ENCODE measurements at places on chromosomes 1 and 21.

GRCh38 chr1:30596891-30597290 is 126.5 kb downstream of the MATN1 start:
- DNase-seq, result no peak

DNA sequence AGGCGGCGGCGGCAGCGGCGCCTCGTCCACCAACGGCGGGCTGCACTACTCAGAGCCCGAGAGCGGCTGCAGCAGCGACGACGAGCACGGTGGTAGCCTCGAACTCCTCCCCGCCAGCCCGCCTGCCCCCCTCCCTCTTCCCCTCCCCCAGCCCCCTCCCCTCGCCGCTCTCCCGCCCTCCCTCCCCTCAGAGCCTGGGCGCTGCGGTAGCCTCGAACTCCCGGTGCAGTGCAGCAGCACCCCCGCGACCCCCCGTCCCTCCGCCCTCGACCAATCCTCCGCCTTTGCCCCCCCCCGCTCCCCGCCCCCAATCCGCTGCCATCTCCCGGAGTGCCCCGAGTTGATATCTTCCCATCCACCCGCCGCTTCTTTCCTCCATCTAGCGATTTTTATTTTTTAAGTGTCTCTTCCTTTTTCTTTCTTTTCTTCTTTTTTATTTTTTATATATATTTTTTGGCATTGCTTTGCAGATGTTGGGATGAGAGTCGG is 516 bp downstream of the RCOR3 start:
- no peak for DNase-seq

- no peak for DNase-seq
Observed at GRCh38 chr1:86207323-86207722, 50.8 kb upstream of the COL24A1 start.

GRCh38 chr1:183191833-183192232 is 5.8 kb downstream of the LAMC2 start:
- no peak for DNase-seq

GRCh38 chr1:42379794-42380585 is 602 bp upstream of the RIMKLA start:
- DNase-seq, result peak; percentile 6

DNA sequence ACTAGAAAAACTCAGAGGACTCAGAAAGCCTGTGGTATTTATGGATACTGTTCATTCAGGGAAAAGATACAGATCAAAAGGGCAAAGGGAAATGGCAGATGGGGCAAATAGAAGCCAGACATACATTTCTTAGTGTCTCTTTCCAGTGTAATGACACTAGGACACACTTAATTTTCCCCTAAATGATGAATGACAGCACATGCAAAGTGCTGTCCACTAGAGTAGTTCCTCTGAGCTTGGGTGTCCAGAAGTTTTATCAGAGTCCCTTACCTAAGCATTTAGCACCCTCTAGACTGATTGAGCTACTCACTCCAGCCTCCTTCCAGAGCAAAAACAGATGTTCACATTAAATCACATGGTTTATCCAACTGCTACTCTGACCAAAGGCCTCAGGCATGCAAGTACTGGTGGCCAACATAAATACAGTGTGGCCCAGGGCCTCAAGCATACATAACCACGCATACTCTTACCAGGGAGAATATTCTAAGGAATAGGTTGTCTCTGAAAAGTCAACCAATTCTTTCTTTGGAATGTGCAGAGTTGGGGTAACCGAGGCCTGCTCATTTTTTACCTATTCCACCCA is 166.9 kb downstream of the NCAM2 start:
- no peak for DNase-seq

DNA sequence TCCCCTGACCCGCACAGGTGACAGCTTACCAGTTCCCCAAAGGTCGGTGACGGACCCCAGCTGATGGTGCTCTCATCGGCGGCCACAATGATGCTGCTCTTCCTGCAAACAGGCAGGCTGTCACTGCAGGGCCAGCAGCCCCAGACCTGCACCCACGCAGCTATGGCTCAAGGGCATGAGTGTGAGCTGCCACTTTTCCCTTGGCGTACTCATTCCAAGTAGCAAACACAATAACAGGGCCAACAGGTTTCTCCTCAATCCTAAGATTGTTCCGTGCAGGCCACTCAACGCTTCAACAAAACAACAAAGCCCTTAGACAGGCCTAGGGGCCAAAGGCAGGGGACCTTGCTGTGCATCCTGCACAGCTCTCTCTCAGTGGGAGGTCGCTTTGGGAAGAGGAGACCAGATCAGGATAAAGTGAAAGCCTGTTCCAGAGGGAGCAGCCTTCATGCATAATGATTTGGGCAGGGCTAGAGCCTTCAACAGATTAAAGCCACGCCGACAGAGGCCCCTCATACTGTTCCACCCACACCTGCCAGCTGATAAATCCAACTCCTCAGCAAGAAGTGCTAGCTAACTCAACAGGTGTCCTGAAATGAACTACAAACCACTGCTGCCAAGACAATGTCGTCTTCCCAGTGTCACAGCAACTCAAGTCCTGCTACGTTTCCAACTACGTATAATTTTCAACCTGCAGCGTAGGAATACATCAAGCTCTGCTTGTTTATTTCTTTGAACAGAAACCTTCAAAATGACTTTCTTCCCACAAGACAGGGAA is 27.2 kb downstream of the RCC2 start:
- DNase-seq, result no peak

GRCh38 chr1:43381612-43382011 is 8.0 kb downstream of the MED8 start:
- DNase-seq, result no peak

- DNase-seq, result peak; percentile 61
Observed at GRCh38 chr1:227192163-227192562, 126.1 kb downstream of the CDC42BPA start.

GRCh38 chr1:213676736-213677135 is 311.0 kb upstream of the PROX1 start:
- DNase-seq, result no peak

- no peak for DNase-seq
Observed at GRCh38 chr21:25127007-25127406, 480.3 kb downstream of the MRPL39 start.

- DNase-seq, result no peak
Observed at GRCh38 chr1:246052603-246053002, 454.5 kb downstream of the SMYD3 start.

GRCh38 chr1:180519846-180520245 is 17.5 kb upstream of the ACBD6 start:
- no peak for DNase-seq

DNA sequence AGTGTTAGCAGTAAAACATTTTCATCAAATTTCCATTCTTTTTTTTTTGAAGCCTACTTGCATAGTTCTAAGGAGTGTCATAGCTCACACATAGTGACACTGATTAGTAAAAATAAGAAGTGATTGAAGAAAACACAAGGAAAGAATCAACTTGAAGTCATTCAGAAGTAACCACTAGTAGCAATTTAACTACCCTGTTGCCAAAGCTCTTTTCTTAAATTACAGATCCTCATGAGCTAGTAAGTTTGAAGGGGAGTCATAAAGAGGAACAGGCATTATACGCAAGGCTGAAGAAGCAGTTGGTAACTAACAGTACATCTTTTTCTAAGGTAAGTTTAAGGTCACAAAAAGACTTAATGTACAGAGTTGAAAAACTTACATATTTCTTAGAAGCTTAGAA is 332.2 kb downstream of the CHRM3 start:
- DNase-seq, result no peak

GRCh38 chr1:174262349-174263241 is 103.3 kb downstream of the RABGAP1L start:
- DNase-seq, result no peak

DNA sequence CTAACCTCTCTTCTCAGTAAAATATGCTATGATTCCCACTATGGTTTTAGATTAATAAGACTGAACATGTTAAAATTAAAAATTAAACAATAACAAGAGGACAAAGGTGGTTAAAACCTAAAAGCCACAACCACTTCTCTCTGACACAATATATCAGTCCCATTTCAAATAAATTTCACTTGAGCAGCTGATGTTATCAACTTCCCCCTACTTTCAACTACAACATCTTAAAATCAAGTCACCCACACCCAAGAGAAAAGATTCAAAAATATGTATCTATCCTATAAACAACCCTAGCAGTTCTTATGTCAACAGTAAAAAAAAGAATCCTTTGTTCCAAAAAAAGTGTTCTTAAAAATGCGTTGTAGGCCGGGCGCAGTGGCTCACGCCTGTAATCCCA is 7.5 kb downstream of the PUM1 start:
- DNase-seq, result no peak

DNA sequence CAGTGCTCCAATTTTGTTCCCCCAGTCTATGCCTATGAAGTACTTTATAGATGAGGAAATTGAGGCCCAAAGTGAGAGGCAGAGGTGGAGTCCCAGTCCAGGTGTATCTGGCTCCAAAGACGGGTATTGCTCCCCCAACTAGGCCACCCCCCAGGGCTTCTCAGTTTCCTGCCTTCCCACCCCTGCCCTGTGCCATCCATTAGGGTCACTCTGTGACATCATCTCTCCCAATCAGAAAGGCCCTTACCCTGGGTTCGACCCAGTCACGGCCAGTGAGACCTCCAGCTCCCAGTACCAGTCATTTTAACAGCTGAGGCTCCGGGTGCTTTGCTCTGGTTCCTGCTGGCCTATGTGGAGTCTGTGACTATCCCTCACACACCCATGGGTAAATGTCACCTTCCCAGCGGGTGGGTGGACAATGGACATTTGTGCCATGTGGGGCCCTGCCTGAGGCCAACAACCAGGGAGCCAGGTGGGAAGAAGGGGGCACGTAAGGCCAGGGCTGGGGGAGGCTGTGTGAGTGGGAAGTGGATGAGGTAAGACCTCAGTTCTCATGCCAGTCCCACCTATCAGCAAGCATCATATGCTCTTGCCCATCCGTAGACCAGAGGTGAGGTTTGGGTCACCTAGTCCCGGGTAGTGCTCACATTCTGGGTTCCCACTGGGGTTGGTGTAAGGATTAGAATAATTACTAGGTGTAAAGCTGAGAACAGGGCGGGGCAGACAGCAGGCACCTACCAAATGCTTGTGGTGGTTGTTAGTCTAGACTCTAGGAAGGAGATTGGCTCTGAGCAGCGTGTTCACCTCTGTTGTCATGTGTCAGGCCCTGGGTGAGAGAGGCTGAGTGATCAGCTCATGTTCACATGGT is 685.9 kb downstream of the MATN1 start:
- no peak for DNase-seq

DNA sequence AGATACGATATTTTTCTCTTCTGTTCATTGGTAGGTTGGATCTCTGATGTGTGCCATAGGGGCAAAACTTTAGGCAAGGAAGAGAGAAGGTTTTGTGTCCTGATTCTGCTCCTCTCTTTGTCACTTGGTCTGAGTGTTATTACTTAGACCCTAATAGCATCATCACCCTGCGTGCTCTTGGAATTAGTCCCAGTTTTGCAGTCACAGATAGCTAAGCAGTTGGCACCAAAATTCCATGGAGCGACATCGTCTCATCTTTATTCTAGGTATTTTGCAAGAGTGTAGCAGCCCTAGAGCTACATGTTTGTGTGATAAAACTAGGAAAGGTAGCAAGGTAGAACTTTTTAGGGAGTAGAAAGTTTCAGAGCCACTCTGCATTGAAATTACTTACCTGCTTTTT is 23.8 kb downstream of the PIP5K1A start:
- no peak for DNase-seq

DNA sequence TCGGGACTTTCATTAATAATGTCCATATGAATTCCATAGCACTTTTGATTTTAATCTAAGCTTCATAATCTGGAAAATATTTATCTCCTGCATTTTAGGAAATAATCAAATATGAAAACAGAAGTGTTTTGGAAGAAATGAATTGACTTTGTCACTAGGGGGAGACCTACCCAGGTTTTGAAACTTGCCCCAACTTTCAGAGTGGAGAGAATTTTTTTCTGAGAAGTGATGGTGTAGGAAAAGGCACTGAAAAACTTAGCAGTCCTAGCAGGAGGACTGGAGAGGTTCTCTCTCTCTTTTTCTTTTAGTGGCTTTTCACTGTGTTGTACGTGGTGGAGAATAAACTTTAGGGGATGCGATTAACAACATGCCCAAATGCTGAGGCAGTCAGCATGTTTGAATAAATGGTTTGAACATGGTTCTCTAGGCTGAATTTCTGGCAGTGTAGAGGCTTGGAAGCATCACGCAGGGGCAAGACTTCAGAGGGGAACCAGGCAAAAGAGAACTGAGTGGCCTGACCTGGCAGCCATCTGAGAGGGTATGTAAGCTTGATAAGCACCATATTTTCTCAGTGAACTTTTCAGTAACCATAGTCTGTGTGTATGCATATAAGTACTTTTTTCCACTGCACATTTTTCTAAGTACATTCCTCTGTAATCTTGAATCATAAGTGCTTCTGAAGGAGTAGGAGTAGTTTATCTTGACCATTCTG is 68.3 kb upstream of the NEK7 start:
- no peak for DNase-seq

GRCh38 chr1:44685881-44686280 is 11.4 kb downstream of the ARMH1 start:
- DNase-seq, result no peak

DNA sequence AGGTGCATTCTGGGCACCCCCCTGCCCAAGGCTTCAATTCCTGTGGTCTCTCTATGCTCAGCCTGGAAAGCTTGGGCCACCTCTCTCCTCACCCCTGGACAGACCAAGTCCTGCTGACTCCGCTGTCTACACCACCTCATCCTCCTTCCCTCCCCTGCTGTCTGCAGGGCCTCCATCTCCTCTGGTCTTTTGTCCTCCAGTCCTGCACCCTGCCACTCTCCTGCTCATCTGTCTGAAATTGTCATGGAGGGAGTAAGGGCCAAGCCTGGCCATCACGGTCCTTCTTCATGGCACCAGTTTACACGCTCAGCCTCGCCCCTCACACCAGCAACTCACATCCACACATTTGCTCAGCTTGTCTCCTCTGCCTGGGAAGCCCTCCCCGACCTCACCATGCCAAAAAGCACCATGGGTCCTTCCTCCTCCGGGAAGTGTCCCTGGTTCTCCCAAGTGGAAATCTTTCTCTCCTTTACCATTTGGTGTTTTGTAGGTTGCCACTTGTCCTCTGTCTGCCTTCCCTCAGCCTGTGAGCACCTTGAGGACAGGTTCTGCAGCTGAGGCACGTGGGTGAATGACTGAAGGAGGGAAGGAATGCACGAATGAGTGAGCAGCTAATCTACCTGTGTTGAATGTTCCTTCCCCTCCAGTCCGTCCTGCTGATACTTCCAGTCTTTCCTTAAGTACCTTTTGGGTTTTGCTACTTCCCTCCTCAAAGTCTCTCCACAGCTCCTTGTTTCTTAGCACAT is 2.1 kb upstream of the SLC2A1 start:
- DNase-seq, result no peak

GRCh38 chr21:25862596-25862995 is 127.8 kb downstream of the GABPA start:
- DNase-seq, result peak; percentile 33

- no peak for DNase-seq
Observed at GRCh38 chr1:48187969-48188563, 34.5 kb upstream of the SLC5A9 start.

GRCh38 chr1:225567789-225568188 is 85.1 kb downstream of the ENAH start:
- no peak for DNase-seq

- peak; percentile 8 for DNase-seq
Observed at GRCh38 chr1:179447489-179447888, 81.7 kb downstream of the AXDND1 start.

DNA sequence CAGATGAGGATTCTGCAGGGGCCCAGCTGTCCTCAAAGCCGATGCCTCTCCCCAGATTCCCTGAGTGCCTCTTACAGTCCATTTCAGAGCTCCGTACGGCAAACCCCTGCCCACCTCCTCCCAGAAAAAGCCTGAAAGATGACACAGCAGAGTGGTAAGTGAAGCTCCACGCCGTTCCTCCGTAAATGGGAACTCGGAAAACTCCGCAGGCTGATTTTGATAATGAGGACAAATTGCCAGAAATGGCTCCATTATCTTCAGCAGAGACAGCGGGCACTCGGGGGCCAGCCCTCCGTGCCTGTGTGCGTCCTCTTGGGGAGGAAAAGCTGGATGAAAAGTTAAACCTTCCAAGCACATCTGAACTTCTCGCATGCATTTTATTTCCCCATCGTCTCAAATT is 81.1 kb downstream of the NPHP4 start:
- DNase-seq, result no peak
